ENCODE measurements at places on chromosomes 7 and 10. TPM values are rescaled to one million over a fixed set of nuclear protein-coding genes. Genes with fewer than 3 reads are reported as not detected.

Gene NFE2L3
- 39.3 TPM for total RNA-seq

DNA sequence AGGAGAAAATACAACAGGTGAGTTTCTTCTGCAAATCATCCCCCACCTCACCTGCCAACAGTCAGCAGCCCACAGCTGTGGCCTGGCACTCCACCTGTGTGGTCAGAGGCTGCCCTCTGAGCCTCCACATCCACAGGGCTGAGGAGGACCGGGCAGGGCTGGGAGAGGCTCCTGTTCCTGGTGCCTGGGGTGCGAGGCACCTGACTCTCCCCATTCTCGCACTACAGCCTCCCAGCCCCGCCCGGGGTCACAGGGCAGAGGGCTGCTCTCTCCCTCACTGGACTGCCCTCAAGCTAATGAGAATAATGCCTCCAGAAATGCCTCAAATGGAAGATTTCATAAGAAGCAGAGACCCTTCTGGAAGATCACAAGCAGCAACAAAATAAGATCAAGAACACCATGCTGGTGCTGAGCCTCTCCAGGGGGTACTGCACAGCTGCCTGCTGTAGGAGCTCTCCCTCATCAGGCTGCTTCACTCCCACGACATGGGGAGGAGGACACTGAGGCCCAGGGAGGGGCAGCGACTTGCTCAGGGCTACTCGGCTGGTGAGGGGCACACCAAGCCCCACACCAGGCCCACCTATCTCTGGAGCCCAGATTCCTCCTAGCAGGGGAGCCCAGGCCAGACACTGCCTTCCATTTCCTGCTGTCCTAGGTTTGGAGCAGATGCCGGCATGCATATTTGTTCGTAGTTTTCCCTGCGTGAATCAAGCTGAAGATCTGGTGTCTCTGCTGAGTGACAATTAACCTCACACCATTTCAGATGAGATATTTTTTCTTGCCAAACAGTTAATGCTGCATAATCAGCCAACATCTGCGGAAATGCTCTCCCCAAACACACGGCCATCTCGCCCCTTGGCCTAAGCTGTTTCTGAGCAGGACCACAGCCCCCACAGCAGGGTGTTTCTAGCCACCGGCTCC, 76.5 kb downstream of the FAM53B start:
- DNase-seq = no peak
- H3K36me3 ChIP-seq = peaks cover 85% of the 10 kb centered on the region
- H3K4me1 ChIP-seq = peaks cover 45% of the 10 kb centered on the region
- H3K4me3 ChIP-seq = no peak overlapping the region
- H3K27me3 ChIP-seq = no peaks in the 10 kb centered on the region

GRCh38 chr10:109205929-109206585, 717.3 kb downstream of the XPNPEP1 start:
- no peaks in the 10 kb centered on the region for H3K4me1 ChIP-seq
- DNase-seq = no peak

- H3K4me3 ChIP-seq = no peak overlapping the region
- peaks cover 26% of the 10 kb centered on the region for H3K4me1 ChIP-seq
- no peak overlapping the region for H3K27ac ChIP-seq
Measured at GRCh38 chr7:157397731-157398691, 61.2 kb downstream of the DNAJB6 start.

Gene TMEM196
- 0.05 TPM for total RNA-seq

DNA sequence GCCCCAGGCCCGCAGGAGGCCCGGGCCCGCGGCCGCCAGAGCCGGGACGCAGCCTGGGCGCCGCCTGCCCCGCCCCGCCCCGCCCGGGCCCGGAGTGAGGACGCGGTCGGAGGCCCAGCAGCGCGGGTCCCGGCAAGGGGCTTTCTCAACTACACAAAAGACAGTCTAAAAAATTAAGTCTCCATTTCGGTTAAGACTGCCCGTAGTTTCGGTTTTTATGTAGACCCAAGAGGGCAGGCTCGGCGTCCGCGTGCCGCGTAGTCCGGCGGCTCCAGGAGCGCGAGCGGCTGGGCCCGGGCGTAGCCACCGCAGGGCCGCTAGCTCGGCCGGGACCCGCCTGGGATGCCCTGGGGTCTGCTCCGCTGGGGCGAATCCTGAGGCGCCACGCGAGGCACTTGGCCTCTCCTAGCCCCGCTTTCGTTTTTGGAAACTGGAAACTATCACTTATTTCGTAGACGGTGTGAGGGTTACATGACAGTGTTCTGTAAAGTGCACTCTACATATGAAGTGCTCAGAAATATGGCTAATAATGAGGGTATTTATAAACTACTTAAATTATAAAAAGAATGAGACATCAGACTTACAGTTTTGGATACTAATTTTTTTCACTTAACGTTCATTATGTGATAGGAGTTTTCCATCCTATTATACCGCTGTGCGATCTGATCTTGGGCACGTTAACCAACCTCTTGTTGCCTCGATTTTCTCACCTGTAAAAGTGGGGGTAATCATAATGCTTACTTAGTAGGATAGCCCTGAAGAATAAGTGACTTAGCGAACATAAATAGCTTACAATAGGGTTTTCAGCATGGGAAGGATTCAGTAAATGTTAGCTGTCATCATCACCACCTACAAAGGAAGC, 573 bp downstream of the BLVRA start:
- peaks cover 2% of the 10 kb centered on the region for H3K4me1 ChIP-seq
- H3K27me3 ChIP-seq = no peaks in the 10 kb centered on the region
- DNase-seq = no peak
- no peaks in the 10 kb centered on the region for H3K36me3 ChIP-seq
- peak overlapping the region; percentile 32 for H3K27ac ChIP-seq
- H3K4me3 ChIP-seq = peak overlapping the region; percentile 85

Gene PLPP4
- total RNA-seq = 0.14 TPM

Gene LRIT1
- not detected for total RNA-seq

Gene FGFR2
- total RNA-seq = 13.3 TPM

All from thymus (tissue), 14 donors.